ENCODE measurements at places on chromosomes 3 and 15.

DNA sequence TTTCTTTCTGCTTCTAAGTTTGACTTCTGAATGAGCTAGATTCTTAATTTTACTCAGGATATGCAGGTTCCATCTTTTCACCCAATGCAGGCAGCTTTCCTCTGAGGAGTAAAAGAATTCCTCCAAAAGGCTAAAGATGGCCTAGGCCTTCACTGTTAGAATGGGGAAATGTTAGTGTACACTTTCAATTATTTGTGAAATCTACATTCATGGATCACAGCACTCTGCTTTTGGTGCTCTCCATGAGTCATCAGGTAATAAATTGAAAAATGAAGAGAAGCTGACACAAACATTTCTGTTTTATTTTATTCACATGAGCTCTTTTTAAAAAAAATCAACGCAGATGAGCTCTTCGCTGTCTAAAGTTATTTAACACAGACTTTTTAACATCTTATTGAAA, 502.5 kb upstream of the GOLIM4 start:
- DNase-seq, result no peak

DNA sequence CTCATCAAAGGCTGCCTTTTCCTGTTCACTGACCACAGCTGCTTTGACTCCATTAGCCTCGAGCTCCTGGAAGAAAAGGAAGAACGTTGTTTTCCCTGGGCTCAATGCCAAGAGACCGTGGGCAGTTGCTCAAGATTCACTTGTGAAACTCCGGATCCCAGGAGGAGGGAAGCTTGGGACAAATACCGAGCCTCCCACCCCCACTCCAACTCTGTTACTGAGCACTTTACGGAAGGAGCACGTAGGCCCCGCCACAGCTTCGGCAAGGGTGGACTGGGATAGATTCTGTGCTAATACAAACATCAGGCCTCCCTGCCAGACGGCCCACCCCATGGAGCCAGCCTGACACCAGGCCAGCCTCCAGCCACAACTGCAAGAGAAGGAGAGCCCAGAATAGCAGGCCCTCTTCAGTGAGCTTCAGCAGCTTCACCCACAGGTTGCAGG, 10.8 kb upstream of the FANCD2 start:
- DNase-seq, result no peak

DNA sequence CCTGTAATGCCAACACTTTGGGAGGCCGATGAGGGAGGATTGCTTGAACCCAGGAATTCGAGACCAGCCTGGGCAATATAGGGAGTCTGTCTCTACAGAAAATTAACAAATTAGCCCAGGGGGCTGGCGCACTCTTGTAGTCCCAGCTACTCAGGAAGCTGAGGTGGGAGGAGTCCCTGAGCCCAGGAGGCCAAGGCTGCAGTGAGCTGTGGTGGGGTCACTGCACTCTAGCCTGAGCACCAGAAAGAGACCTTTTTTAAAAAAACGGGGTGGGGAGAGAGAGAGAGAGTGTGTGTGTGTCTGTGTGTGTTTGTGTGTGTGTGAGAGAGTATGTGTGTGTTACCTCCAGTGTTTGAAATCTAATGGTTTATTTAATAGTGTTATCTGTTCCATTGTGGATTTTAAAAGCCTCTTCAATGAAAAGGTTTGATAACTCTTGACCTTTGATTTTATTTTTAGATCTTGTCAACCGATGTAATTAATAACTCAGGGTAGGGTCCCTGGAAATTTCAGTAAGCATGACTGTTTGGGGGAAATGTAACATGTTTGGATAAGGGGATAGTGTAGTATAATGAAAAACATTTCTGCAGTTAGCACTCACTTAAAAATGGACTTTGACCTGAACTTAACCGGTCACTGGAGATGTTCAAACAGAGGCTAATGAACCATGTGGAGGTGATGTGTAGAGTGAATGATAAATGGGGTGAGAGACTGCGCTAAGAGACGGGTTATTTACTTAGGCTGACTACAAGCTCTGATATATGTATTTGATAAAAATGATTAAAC, 29.7 kb downstream of the LRCH3 start:
- no peak for DNase-seq

GRCh38 chr15:29934251-29934650, 112.0 kb upstream of the TJP1 start:
- no peak for DNase-seq

- no peak for DNase-seq
Observed at GRCh38 chr3:143155756-143156155, 36.2 kb downstream of the CHST2 start.

GRCh38 chr3:140370686-140371085, 307.2 kb upstream of the TRIM42 start:
- DNase-seq, result no peak

DNA sequence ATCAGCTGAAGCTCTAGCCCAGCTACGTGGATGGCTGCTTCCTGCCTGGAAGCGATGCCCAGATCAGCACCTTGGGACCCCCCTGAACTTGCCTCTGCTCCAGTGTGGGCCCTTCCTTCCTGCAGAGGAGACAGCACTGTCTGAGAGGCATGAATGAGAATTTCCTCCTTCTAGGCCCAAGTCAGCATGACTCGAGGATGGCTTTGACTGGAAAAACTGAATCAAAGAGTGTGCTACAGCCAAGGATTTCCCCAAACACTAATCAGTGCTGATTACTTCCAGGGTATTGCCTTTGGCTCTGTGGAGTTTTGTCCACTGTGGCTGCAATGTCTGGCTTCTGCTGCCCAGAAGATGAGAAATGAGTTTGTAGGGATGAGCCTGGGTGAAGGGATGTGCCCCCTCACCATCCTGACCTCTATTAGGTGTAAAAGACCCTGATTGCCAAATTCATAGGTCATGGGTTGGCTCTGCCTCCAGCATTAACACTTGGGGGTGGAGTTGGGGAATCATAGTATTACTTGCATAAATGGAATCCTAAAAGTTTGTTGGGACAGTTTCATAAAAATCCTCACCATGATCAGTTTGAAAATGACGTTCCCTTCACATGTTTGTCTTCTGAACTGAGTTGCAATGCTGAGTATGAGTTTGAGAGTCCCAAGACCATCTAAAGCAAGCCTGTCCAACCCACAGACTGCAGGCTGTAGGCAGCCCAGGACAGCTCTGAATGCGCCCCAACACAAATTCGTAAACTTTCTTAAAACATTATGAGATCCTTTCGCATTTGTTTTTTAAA, 36.7 kb downstream of the FLNB start:
- DNase-seq, result no peak

GRCh38 chr3:9019259-9019961, 56.1 kb upstream of the RAD18 start:
- DNase-seq, result no peak

DNA sequence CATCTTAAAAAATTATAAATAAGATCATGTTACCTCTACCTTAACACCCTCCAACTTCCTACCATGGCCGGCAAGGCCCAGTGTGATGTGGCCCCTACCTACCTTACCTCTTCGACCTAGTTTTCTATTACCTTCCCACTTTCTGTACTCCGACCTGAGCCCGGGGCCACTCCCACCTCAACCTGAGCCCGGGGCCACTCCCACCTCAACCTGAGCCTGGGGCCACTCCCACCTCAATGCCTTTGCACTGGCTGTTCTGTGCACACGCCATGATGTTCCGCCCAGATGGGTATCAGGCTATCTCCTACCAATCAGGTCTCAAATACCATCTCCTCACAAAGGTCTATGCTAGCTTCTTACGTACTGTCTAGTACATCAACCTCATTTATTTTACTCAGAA, 66.8 kb upstream of the XXYLT1 start:
- no peak for DNase-seq

DNA sequence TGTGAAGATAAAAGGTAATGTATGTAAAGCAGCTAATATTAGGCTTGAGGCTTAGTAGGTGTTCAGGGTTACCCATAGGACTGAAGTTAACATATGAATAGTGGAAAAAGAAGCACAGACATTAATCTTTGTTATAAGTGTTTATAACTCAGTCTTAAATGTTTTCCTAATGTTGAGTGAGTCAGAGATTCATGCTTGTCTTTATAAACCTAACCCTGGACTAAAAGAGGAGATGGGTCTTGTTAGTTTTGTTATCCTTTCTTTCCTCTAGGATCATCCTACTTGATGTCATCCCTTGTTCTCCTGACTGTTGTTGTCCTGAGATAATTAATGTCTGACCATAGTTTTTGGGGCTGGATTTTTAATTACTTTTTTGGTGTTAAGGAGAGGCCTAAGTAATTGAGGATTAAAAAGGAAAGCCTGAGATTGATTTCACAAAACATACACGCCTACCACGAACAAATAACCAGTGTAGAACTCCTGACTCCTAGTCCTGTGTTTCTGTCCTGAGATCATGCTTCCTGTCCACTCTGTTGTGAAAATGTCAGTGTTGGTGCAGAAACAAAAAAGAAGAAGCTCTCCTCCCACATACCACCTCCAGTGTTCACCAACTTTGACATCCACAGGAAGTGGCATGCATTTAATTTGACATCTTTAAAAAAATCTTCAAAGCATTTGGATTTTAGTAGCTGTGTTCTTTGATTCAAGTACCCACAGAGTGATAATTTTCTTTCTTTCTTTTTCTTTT, 8.4 kb downstream of the MITF start:
- DNase-seq, result no peak

DNA sequence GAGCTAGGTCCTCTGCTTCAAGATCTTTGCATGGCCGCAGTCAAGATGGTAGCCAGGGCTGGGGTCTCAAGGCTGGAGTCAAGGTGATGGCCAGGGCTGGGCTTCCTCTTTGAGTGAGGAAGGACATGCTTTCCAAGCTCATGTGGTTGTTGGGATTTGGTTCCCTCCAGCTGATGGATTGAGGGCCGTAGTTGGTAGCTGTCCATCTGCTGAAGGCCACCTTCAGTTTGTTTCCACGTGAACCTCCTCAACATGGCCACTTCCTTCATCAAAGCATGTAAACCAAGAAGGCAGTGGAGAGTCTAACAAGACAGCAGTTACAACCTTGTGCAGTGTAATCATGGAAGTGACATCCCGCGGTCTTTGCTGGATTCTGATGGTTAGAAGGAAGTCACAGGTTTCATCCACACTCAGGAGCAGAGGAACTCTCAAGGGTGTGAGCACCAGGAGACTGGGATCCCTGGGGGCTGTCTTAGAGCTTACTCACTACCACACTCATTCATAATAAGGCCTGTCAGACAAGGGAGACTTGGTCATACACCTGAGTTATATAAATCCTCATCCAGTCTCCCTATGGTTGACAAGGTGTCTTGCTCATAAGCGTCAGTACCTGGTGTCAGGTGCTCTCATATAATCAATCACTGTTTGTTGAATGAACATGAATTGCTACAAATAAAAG, 42.1 kb downstream of the ABHD5 start:
- DNase-seq, result no peak

GRCh38 chr3:114363554-114364202, 69.8 kb downstream of the TIGIT start:
- DNase-seq, result no peak

- DNase-seq, result no peak
Observed at GRCh38 chr3:157098121-157098822, 61.7 kb downstream of the CCNL1 start.

GRCh38 chr3:56761887-56762651, 39.7 kb downstream of the ARHGEF3 start:
- no peak for DNase-seq

DNA sequence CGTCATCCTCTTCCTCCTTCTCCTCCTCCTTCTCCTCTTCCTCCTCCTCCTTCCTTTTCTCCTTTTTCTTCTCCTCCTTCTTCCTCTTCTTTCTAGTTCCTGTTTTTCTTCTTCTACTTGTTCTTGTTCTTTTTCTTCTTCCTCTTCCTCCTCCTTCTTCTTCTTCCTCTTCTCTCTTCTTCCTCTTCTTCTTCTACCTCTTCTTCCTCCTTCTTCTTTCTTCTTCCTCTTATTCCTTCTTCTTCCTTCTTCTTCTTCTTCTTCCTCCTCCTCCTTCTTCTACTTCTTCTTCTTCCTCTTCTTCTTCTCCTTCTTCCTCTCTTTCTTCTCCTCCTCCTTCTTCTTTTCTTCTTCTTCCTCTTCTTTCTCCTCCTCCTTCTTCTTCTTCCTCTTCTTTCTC, 310.2 kb upstream of the LMCD1 start:
- DNase-seq, result no peak

DNA sequence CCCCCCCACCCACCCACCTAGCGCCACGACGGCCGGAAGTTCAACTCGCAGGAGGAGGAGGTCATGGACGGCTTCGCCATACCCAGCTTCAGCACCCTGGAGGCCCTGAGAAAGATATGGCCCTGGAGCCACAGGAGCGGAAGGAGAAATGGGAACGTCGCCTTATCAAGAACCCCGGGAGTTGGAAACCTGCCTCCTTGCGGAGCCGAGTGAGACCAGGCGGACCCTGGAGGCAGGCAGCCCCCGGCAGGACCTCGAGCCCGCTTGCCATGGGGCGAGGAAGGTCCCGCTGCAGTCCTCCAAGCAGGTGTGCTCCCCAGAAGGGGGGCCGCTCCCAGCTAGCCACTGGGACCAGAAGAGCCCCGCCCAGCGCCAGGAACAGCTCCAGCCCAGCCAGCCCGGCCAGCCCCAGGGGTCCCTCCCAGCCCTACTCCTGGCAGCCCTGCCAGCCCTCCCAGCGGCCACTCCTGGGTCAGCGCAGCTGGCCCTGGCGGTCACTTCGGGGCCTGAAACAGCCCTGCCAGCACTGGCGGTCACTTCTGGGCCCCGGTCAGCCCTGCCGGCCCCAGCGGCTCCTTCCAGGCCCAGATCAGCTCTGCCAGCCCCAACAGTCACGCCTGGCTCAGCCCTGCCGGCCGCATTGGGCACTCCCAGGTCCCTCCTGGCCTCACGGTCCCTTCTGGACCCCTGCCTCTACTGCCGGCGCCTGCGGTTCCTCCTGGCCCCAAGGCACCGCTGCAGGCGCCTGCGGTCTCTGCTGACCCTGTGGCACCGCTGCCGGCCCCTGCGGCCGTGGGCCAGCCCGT, 10.3 kb upstream of the ROPN1B start:
- DNase-seq, result no peak

DNA sequence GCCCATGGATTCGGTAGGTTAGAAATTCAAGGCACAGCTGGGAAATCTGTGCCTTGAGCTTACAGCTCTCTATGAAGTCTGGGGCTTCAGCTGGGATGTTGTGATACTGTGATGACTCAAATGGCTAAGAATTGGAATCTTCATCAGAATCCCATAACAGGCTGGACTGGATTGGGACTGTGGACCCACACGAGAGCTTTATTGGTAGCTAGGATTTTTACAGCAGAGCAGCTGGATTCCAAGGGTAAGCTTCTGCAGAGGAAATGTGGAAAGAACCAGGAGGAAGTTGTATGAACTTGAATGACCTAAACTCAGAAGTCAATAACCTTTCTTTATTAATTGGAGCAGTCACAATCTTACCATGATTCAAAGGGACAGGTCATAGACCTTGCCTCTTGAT, 1187.1 kb downstream of the ROBO1 start:
- no peak for DNase-seq

DNA sequence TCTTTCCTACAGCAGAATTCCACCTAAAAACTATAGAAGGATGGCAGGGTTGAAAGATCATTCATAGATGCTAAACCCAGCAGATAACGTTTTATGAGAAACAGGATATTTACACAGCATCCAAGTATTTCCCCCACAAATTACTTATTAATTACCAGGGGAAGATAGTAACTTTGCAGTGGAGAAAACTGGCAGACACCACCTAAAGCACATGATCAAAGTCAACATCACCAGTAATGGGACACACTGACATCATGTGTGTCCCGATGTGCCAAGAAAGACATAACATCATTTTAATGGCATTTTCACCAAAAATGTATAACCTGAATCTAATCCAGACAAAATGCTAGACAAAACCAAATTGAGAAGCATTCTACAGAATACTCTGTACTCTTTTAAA, 220.4 kb upstream of the THBS1 start:
- no peak for DNase-seq

GRCh38 chr3:17850448-17850847, 108.0 kb upstream of the TBC1D5 start:
- DNase-seq, result no peak

Measured in stimulated activated CD8-positive, alpha-beta memory T cell treated with anti-CD3 and anti-CD28 coated beads, Interleukin-15, amount 100 ng/mL, for 4 hours (primary cell).